Upper lobe of right lung (tissue), 1 donor: ENCODE measurements at places on chromosomes 3 and 15. TPM values are rescaled to one million over a fixed set of nuclear protein-coding genes. Genes with fewer than 3 reads are reported as not detected.

DNA sequence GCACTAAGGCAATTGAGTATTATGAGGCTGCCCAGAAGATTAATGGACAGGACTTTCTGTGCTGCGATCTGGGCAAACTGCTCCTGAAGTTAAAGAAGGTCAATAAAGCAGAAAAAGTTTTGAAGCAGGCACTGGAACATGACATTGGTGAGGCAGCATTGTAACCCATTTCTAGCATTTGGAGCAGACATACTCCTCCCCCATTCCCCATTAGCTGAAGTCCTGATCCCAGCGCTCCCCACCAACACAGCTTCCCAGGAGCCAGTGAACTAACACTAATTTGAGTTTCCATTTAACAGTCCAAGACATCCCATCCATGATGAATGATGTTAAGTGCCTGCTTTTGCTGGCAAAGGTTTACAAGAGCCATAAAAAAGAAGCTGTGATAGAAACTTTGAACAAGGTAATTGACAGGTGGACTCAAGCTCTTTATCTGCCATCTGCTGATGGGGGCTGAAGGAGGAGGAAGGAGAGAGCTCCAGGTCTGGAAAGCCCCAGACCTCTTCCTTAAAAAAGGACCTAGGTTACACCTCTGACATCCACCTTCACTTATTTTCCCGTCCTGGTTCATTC is 22.6 kb downstream of the CSRNP1 start:
- no peak for DNase-seq

GRCh38 chr3:31476209-31476608 is 56.5 kb upstream of the STT3B start:
- no peak for DNase-seq

DNA sequence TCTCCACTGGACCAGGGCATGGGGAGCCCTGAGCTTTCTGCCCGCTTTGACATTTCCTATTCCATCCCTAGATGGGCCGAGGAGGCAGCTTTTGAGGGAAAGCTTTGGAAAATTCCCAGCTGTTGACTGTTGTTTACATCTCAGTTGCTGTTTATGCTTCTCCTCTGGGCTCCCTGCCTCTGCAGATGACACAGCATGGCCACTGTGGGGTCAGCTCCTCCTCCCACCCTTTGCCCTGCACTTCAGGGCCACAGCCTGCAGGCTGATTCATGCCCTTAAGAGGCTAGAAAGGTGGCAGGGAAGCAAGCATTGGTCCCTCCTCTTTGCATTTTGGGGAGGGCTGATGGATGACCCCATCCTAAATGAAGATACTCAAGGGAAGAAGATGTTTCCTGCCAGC is 8.5 kb upstream of the CTXND1 start:
- DNase-seq = no peak

Gene GP5
- 0.26 TPM for total RNA-seq

- DNase-seq = no peak
Observed at GRCh38 chr3:134822090-134822489, 27.0 kb downstream of the EPHB1 start.
